ENCODE measurements at places on chromosomes 3 and 15. TPM values are rescaled to one million over a fixed set of nuclear protein-coding genes. Genes with fewer than 3 reads are reported as not detected.

Gene HEG1
- 78.0 TPM for total RNA-seq

DNA sequence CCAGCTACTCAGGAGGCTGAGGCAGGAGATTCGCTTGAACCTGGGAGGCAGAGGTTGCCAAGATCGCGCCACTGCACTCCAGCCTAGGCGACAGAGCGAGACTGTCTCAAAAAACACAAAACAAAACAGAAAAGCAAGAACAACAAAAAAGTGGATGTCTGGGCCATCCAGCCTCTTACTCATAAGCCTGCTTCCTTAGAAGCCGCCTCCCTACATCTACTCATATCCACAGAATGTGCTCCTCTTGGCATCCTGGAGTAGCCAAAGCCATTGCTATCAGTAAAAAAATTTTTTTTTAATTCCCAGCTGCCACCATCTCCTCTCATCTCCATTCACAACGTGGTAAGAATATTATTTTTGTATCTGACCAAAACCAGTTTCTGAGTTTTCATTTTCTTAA is 10.8 kb downstream of the ZSCAN2 start:
- no peak for DNase-seq

GRCh38 chr3:4744405-4745234 is 234.6 kb upstream of the BHLHE40 start:
- no peak for DNase-seq

GRCh38 chr15:53611145-53611920 is 148.1 kb downstream of the WDR72 start:
- DNase-seq, result no peak

Measured in esophagus muscularis mucosa (tissue), 4 donors.